ENCODE measurements at places on chromosomes 6 and 20. TPM values are rescaled to one million over a fixed set of nuclear protein-coding genes. Genes with fewer than 3 reads are reported as not detected.
A peak's percentile ranks its signal among the peaks of the same experiment; 100 is the strongest.

DNA sequence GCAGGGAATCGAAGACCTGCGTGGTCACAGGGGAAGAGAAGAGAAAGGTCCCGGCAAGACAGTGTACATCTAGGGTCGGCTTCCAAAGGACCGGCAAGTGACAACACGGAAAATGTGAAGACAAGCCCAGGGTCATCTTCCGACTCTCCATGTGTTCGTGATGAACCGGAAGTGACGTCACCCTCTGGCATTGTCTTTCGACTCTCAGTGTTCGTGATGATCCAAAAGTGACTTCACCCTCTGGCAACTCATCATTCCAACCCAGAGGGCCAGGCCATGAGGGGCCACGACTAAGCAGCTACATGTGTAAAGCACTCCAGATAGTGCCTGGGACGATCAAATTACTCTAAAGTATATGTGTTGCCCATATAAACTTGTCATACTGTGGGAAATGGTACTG lies 290.8 kb downstream of the THBS2 start:
- no peak for DNase-seq

DNA sequence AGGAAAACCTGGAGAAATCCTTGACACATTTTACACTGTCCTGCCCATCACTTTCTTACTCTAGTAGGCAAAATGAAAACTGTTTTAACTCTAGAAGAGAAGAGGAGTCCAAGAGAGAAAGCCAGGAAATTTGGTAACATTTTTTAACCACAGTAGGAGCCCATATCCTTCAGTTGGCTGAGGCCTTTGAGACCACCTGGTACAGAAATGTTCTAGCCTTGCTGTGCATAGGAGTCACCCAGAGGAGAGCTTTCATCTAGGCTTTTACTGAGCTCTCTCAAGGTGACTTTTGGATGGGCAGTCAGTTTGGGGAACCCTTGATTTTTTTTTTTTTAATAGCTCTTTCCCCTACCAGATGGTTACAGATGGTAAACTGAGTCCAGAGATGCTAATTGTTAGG lies 25.0 kb downstream of the LRRN4 start:
- no peak for DNase-seq

GRCh38 chr20:3218307-3218988 lies 9.2 kb downstream of the ITPA start:
- no peak for DNase-seq

The PLG gene
- not detected for total RNA-seq

- DNase-seq, result no peak
Observed at GRCh38 chr6:90403489-90404381, 107.1 kb upstream of the BACH2 start.

GRCh38 chr6:77825204-77825603 lies 172.4 kb downstream of the MEI4 start:
- DNase-seq, result no peak

The ZNF337 gene
- total RNA-seq, result 15.6 TPM

GRCh38 chr20:59676851-59677182 lies 72.5 kb downstream of the PHACTR3 start:
- no peak for DNase-seq

The MAS1 gene
- not detected for total RNA-seq

DNA sequence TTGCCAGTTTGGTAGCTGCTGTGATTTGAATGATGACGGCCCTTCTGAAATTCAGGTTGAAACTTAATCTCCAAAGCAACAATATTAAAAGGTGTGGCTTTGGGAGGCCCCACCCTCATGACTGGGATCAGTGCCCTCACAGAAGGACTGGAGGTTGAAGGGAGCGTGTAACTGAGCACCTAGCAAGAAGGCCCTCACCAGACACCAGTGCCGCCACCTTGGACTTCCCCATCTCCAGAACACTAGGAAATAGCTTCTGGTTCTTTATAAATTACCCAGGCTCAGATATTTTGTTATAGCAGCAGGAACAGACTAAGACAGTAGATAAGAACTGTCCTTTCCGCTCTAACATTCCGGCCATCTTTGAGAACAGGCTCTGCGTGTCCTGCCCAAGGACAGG lies 243.1 kb downstream of the DLL1 start:
- DNase-seq, result peak; percentile 54

DNA sequence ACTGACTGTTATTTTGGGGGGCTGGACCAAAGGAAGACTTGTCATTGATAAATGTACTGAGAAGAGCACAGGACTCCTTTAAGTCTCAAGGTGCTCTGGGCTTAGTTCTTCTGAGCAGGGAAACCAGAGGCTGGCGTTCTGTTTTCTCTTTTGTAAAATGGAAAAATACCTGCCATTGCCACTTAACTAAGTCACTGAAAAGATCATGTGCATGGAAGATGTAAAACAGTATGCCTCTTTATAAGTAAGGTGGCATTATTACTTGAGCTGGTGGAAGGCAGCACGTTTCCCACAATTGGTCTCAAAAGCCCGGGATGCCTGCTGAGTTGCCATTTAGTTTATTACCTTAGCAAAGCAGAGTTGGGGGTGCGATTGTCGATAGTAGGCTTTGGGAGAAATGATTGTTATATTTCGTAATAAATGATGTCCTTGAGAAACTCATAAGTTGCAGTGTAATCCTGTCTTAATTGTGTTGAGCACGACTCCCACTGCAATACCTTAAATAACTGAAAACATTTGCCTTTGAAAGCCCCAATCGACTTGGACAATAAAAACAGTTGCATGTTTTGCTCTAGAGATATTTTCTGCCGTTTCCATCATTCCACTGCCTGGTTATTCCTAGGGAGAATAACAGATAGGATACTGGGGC lies 3.6 kb downstream of the JARID2 start:
- no peak for DNase-seq

The FOXP4 gene
- 4.1 TPM for total RNA-seq

GRCh38 chr6:37110500-37111461 lies 59.2 kb upstream of the PIM1 start:
- DNase-seq, result no peak

GRCh38 chr6:15546591-15546990 lies 116.2 kb downstream of the DTNBP1 start:
- no peak for DNase-seq

GRCh38 chr20:1879369-1879768 lies 15.8 kb upstream of the SIRPA start:
- DNase-seq, result no peak

GRCh38 chr20:44218446-44218845 lies 7.9 kb upstream of the OSER1 start:
- DNase-seq, result no peak

The PLCB4 gene
- 14.3 TPM for total RNA-seq

- no peak for DNase-seq
Observed at GRCh38 chr20:60804240-60804917, 447.7 kb upstream of the CDH4 start.

DNA sequence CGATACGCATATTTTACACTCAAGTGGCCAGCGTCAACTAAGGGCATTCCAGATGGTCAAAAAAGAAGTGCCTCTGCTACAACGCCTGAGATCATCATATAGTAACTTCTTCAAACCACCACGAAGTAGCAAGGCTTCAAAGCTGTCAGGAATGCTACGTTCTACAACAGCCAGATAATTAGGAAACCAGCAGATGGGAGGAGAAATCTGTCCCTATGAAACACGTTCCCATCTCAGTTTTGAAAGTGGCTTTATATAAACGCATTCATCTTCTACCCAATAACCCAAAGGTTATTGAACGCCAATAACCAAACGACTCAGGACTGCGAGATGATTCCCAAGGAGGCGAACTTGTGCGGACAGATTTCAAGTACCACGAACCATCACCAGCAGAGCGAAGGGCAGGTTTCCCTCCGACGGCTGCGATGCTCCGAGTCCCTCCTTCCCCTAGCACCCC lies 1.2 kb downstream of the ABHD12 start:
- no peak for DNase-seq

- no peak for DNase-seq
Observed at GRCh38 chr6:83461438-83461837, 30.6 kb upstream of the ME1 start.

- no peak for DNase-seq
Observed at GRCh38 chr6:129701721-129702455, 8.1 kb downstream of the ARHGAP18 start.

DNA sequence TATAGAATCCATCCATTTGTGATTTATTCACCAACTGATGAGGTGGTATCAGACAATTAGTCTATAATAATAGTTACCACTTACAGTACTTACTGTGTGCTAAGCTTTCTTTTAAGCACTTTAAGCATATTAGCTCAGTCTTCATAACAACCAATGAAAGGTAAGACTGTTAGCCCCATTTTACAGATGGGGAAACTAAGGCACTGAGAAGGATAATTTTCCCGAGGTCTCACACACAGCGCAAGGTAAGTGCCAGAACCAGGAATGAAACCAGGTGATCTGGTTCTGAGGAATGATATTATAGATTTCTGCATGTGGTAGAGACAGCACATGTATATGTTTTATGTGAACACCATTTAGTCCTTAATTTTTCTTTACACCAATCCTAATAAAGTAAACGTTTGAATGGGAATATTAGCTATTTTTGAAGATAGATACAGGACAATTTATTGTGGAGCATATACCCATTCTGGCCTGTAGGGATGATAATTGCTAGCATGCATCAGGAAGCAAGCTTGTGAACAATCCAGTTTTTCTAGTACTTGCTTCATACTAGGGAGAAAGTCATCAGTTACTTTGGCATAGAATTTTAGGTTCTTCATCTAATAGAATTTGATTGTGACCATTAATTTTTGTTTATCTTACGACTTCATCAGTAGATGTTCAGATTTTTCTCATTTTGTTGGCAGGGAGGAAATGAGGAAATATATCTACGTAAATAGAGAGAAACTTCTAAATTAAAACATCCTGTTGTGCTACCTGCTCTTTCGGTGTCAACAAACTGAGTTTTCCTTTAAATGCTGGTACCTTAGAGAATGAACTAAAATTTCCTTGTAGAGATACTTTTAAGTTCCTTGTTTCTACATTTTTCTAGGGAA lies 3.0 kb downstream of the YWHAB start:
- DNase-seq, result no peak

- no peak for DNase-seq
Observed at GRCh38 chr6:35790683-35791082, 6.4 kb downstream of the CLPS start.

DNA sequence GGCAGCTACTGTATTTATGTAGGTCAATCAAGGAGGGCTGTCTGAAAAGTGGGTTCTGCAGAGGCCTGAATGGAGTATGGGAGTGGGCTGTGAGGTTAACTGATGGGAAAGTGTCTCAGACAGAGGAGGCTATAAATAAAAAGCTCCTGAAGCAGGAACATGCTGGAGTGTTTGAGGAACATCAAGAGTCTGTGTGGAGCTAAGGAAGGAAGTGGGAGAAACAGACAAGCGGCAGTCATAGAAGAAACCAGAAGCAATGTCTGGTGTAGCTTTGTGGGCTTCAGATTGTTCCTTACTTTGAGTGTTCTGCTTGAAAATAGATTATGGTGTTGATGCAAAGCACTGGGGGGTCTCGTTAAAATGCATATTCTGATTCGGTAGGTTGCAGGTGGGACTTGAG lies 101.5 kb upstream of the OGFRL1 start:
- no peak for DNase-seq

DNA sequence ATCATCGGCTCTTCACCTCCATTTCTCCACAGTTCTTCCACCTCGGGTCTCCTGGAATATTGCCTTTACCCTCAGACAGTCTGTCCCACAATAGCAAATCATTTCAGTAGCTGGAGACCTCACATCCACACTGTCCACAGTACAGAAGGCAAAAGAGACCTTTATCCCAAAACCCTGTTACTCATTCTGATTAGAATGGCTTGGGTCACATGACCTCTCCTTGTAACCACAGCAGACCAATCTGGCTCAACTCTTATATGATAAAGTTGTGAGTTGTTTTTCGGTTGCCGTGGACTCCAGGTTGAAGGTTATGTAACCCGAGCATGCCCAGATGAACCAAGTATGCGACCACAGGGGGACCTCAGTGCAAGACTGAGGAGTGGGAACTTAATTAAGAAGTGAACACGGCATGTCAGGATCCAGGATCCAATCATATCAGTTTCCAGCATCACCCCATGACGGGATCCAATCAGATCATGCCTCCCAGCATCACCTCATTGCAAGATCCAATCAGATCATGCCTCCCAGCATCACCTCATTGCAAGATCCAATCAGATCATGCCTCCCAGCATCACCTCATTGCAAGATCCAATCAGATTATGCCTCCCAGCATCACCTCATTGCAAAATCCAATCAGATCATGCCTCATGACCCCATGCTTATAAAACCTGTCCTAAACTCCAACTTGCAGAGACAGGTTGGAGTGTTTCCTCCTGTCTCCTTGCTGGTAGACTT lies 68.7 kb downstream of the LY86 start:
- DNase-seq, result no peak

DNA sequence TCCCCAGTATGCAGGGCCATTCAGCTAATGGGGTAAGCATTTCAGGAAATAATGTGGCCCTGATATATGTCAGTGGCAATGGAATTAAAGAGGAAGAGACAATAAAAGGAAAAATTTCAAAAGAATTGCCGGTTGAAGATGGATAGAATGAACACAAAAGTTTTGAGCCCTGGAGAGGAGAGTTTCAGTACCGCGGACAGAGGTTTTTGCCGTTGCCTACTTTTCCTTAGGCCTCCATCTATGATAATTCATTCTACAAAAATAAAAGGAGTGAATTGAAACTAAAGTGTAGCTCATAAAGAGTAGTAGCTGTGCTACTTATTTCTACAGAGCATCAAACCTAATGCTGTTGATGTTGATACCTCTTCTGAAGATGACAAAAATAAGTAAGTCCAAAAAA lies 140.7 kb downstream of the RNASET2 start:
- no peak for DNase-seq

The ENPP4 gene
- 16.3 TPM for total RNA-seq

- no peak for DNase-seq
Observed at GRCh38 chr6:4864519-4864918, 88.3 kb downstream of the CDYL start.

GRCh38 chr6:136757150-136757549 lies 35.1 kb downstream of the MAP3K5 start:
- DNase-seq, result no peak

The IL20RA gene
- total RNA-seq, result 0.71 TPM

- no peak for DNase-seq
Observed at GRCh38 chr20:37189416-37190016, 10.2 kb upstream of the MROH8 start.

DNA sequence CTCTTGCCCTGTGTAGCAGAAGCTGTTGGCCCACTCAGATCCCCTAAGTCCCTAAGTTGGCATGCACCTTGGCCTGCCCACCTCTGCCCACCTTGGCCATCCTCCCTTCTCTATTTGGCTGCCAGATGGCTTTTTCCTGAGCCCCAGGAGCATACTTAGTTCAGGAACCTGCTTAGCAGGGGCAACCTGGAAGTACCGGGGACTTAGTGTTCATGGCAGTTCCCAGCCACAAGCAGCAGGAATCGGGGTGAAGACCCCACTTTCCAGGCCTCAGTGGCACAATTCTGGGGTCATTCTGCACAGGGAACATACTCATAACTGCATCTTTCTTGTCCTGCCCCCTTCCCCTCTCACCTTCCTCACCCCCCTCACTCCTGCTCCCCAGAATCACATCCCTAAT lies 158.0 kb upstream of the PMEPA1 start:
- DNase-seq, result peak; percentile 18

Data from sigmoid colon (tissue), 7 donors.